ENCODE measurements at places on chromosomes 1 and 21.

GRCh38 chr1:42684139-42684538 is 1.9 kb downstream of the YBX1 start:
- DNase-seq = no peak

DNA sequence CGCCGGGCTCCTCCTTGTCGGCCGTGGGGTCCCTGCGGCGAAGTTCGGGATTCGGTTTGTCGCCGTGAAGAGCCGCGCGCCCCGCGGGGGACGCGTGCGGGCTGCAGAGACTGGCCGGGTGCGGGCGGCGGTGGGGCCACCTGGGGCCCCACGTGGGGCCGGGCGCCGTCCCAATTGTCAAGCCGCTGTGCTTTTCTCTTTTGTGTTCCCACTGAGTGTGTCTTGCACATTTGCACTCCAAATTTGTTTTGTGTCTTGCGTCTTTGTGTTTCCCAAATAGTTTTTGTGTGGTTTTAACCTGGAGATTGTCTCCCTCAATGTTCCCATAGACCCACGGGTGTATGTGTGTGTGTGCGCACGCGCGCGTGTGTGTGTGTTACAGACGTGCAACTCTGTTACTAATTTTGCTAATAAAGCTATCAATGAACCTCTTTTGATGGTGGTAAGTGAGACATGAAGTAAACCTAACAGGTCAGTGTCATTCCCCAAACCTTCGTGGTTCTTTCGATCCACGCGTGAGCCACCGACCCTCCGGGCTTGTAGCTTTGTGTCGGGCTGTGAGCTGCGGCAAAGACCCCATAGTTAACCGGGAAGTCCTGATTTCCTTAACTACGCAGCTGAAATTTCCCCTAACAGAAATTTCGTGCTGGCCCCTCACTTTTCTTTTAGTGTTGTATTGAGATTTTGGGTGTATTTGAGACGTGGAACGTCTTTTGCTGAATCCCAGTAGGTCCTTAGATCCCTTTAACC is 708 bp downstream of the PRDM2 start:
- peak; percentile 47 for DNase-seq

DNA sequence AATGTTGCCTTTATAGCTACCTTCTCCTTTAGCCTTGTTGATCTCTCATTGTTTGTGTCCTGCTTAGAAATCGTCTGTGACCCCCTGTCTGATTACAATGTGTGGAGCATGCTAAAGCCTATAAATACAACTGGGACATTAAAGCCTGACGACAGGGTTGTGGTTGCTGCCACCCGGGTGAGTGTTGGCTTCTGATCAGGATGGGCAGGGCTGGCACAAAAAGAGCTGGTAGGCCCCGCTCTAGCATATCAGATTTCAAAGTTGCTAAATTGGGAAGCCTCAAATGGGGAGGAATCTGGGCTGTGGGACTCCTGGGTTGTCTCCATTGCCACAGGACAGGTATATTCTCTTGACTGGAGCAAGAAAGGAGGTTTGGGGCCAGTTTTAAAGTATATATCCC is 8.4 kb downstream of the NCSTN start:
- no peak for DNase-seq

- no peak for DNase-seq
These were observed 131.1 kb upstream of the WNT4 start for GRCh38 chr1:22273686-22274681.

- DNase-seq = no peak
These were observed 158.4 kb upstream of the DPT start for GRCh38 chr1:168887381-168887780.

DNA sequence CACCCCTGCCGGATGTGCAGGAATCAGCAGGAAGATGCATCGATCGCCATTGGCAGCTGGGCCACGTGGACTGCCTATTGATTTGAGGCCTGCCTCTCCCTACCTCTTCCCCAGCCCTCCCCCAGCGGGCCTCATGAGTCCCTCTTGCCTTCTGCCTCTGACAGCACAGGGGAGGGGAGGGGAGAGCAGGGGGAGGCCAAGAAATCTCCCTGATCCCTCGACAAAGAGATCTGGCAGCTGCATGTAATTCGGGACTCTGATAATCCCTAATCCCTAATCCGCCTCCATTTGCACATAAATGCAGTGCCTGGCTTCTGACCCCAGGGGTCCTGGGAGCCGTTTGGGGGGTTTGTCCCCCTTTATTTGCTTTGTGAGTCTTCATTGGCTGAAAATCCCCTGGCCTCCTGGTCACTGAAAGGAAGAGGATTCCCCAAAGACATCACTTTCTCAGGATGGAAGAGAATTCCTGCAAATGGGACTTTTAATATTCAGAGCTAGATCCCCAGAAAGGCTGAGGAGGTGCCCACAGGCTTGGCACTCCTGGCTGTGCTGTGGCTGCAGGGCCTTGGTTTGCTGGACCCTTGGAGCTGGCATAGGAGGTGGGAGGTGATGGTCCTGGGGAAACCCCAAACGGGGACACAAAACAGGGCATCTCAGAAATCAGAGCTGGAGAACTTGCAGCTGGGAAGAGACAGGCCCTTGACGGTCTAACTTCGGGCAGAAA is 239.4 kb upstream of the POU3F1 start:
- DNase-seq = no peak

DNA sequence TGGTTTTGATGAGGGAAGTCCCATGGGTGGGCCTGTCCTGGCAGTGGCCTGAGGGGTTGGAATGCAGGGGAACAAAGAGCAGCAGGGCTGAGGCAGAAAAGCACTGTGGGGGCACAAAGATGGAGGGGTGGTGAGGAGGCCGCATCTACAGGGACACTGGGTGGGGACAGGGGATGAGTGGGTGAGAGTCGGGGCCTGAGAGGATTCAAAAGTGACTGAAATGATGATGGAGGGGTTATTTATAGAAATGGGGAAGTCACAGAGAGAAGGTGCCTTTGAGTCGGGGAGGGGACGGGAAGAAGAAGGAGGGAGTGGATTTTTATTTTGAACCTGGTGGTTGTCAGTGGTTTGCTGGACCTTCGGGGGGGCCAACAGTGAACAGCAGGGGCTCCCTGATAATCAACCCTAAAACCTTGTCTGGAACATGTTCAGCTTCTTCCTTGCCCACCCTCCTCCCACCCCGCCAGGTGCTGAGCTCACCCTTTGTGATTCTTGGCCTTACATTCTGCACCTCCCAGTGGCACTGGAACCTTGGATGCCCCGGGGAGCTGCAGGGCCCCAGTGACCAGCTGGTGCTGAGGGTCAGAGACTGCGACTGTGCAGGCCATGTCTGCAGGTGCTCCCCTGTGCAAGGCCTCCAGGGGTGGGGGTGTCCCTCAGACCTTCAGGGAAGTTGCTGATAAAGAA is 42.9 kb downstream of the IER5 start:
- DNase-seq = no peak

DNA sequence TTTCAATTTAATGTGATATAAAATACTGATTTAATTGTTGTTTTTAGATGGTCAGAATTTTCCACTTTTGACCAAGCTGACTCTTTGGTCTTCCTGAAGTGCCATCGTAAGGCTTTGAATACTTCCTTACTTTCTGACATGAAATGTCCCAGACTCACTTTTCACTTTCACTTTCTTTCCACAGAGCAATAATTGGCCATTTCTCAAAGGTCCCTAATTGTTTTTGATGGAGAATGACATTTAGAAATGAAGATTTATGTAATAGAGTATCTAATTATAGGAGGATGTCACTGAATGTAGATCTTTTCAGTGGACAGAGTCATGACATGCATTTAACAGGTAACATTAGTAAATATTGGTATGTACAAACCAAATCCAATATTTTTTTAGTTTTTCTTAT is 1141.6 kb downstream of the KCNT2 start:
- no peak for DNase-seq

- DNase-seq = no peak
These were observed 56.0 kb downstream of the TTLL7 start for GRCh38 chr1:83942914-83943313.
